ENCODE measurements at places on chromosomes 16 and 17. TPM values are rescaled to one million over a fixed set of nuclear protein-coding genes. Genes with fewer than 3 reads are reported as not detected.

DNA sequence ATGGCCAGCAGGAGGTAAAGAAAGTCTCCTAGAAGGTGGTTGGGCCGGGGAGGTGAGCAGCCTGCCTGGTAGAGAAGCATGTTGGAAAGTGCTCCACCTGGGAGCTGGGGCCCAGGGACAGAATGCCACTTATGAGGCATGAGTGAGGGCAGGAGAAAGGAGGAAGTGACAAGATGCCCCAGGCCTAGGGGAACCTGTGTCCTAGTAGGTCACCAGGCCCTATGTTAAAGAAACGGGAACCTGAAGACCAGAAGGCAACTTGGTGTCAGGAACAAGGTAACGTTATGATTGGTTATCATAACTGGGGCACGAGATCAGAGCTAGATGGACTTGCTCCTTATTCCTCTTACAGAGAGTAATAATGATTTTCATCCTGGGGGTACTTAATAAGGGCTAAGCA lies 34.3 kb downstream of the PITPNC1 start:
- peak; percentile 79 for DNase-seq

DNA sequence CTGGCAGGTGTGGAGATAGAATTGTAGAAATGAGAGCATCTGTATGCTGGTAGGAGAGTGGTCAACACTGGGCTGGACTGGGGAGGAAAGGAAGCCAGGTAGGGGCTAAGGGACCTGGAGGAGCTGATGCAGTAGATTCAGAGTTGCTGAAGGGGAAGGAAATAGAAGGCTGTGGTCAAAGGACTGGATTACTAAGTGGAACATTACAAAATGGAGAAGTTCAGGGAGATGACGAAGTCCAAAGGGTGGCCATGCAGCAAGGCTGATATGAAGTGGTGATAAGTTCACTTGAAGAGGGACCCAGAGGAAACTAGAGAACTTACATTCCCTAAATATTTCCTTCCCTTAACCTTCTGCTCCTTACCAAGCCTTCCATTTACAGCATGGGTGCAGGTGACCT lies 8.6 kb upstream of the CCL2 start:
- DNase-seq: peak; percentile 89

- DNase-seq: peak; percentile 85
Measured at GRCh38 chr17:28549236-28550132, 2.9 kb downstream of the UNC119 start.

Gene EPX
- polyA plus RNA-seq: not detected

Gene VTN
- polyA plus RNA-seq: not detected

DNA sequence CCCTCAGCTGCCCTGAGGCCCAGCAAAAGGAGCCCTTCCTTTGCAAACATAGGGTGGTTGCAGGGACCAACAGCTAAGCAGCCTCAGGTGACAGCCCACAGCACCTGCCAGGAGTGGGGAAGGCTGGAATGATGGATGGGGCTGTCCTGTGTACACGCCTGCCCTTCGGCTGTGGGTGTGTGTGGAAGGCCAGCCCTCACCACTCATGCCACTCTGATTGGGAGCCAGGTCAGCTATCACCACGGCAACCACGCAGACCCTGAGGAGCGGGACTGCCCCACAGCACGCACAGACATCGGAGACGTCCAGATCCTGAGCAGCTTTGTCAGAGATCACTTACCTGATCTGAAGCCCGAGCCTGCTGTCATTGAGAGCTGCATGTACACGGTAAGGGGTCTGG lies 11.9 kb downstream of the PIPOX start:
- no peak for DNase-seq

Gene KRT39
- polyA plus RNA-seq: not detected

Gene BICDL2
- polyA plus RNA-seq: not detected

- DNase-seq: no peak
Measured at GRCh38 chr16:70646260-70647241, at the start of gene IL34. Gene IL34 (plus strand): TSS chr16:70646559. CDS start chr16:70646948, 389 bp downstream.

Gene MEIOC
- polyA plus RNA-seq: 0.09 TPM

Gene GUCY2D
- polyA plus RNA-seq: not detected

- DNase-seq: no peak
Measured at GRCh38 chr17:27569257-27569722, 61.7 kb upstream of the LGALS9 start.

Gene GLTPD2
- polyA plus RNA-seq: 1.5 TPM

Gene KRTAP3-2
- polyA plus RNA-seq: not detected

DNA sequence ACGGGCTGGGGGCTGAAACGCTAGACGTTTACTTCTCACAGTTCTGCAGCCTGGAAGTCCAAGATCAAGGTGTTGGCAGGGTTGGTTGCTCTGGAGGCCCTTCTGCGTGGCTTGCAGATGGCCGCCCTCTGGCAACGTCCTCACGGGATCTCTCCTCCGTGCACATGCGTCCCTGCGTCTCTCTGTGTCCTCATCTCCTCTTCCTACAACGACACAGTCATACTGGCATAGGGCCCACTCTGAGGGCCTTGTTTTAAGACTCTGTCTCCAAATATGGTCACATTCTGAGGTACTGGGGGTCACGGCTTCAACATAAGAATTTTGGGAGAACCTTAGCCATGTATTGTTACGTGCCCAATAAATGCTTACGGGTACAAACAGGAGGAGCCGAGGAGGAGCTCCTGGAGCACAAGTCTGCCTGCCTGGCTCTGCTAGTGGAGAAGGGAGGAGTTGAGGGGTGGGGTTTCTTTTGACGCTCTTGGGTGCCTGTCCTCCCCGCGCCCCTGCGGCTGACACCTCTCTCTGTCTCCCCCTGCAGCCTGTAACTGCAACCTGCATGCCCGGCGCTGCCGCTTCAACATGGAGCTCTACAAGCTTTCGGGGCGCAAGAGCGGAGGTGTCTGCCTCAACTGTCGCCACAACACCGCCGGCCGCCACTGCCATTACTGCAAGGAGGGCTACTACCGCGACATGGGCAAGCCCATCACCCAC lies 141.1 kb downstream of the NTN1 start:
- DNase-seq: no peak

DNA sequence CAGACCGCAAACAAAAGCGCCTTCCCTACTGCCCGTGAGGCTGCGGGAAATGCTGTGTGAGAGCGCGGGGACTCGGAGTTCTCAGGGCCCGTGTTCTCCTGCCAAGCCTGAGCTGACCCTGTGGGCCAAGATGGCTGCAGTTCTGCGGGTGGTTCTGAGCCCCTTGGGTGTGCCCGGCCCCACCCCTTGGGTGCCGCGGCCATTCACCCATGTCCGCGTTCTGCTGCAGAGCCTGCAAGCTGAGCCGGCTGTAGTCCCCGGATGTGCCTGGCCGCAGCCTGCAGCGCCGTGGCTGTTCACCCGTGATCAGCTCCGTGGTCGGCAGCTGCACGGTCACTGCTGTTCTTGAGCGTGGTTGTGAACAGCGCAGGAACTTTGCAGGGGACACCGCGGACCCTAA lies 20.0 kb downstream of the ACSF3 start:
- DNase-seq: no peak

DNA sequence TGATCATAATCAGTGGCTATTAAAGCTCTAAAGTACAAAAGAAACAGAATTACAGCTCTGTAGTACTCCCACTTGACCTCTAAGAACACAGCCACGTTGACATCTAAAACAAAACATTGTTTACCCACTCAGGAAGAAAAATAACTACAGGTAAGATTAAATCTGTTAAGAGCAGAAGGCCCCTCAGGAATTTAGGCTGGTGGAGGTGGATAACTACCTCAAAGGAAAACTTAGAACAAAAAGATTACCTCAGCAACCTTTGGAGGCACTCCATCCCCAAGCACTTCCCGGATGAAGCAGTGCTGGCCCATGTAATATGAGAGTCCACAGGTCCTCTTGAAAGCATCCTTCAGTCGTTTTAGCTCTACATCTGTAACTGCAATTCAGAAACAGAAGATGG lies 46.7 kb downstream of the USP32 start:
- DNase-seq: no peak
